ENCODE measurements at places on chromosomes 12 and 14. TPM values are rescaled to one million over a fixed set of nuclear protein-coding genes. Genes with fewer than 3 reads are reported as not detected.

DNA sequence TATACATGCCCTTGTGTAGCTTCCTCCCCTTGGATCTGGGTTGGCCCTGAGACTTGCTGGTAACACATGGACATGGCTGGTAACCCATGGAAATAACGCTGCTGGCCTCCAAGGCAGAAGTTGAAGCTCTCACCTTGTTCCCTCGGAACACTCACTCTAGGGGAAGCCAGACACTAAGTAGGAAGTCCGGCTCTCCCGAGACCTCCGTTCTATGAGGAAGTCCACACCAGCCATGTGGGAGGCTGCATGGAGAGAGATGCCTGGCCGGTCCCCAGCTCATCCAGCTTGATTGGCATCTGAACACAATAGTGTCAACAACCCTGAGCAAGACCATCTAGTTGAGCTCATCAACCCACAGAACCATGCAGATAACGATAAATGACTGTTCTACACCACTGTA is 39.7 kb upstream of the VRK1 start:
- no peak for DNase-seq

DNA sequence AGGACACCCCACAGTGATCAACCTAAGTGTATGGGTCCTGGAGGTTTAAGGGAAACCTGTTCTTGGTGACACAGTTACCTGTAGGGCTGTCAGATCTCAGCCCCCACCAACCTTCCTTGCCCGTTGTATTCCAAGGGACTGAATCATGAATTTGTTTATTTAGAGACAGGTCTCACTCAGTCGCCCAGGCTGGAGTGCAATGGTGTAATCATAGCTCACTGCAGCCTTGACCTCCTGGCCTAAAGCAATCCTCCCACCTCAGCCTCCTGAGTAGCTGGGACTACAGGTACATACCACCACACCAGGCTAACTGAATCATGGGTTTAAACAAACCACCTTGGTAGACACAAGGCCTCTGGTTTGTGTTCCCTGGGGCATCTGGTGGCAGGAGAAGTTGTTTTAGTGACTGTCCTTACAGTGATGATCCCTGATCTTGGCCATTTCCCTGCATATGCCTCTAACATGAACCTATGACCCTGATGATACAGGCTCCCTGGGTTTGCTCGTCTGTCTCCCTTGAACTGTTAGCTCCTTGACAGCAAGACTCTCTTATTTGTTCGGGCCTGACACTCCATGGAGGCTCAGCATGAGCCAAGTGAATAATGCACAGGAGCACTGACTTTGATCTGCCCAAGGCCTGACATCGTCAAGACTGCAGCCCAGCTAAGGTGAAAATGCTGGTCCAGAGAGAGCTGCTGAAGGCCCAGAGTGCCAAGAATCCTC is 47.9 kb downstream of the PITPNM2 start:
- DNase-seq, result no peak

- DNase-seq, result no peak
These were observed 36.8 kb downstream of the GOLGA5 start for GRCh38 chr14:92830902-92831301.

DNA sequence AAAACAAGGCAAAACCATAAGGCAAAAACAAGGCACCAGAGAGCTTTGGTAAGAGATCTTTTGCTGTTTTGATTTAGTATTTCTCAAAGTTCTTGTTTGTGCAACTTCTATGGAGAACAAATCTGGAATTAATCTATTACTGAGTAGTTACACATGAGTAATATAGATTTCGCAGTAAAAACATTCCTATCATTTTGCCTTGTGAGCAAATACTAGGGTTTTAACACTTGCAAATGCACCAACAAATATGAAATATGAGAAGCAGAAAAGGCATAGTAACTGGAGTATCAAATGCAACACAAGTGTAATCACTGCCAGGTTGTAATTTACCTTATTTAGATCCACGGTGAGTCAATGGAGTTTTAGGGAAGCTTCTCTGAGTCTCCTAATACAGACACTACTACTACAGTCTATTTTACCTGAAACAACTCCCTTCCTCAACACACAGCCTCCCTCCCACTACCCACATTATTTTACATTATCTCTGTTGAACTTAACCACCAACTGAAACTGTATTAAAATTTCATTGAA is 324.1 kb downstream of the FLRT2 start:
- no peak for DNase-seq

- DNase-seq, result no peak
These were observed 11.9 kb downstream of the GLTP start for GRCh38 chr12:109868182-109869051.

Gene KRT8
- 0.28 TPM for polyA plus RNA-seq

Measured in GM12878 (cell line).